HuH-7 (cell line): ENCODE measurements at places on chromosomes 1 and 21.

- DNase-seq: peak; percentile 88
These were observed 6.5 kb downstream of the KCNN3 start for GRCh38 chr1:154863315-154864174.

GRCh38 chr1:48870596-48870995, 93.9 kb upstream of the BEND5 start:
- DNase-seq: no peak

- DNase-seq: no peak
These were observed 46.0 kb upstream of the JUN start for GRCh38 chr1:58829866-58830265.

DNA sequence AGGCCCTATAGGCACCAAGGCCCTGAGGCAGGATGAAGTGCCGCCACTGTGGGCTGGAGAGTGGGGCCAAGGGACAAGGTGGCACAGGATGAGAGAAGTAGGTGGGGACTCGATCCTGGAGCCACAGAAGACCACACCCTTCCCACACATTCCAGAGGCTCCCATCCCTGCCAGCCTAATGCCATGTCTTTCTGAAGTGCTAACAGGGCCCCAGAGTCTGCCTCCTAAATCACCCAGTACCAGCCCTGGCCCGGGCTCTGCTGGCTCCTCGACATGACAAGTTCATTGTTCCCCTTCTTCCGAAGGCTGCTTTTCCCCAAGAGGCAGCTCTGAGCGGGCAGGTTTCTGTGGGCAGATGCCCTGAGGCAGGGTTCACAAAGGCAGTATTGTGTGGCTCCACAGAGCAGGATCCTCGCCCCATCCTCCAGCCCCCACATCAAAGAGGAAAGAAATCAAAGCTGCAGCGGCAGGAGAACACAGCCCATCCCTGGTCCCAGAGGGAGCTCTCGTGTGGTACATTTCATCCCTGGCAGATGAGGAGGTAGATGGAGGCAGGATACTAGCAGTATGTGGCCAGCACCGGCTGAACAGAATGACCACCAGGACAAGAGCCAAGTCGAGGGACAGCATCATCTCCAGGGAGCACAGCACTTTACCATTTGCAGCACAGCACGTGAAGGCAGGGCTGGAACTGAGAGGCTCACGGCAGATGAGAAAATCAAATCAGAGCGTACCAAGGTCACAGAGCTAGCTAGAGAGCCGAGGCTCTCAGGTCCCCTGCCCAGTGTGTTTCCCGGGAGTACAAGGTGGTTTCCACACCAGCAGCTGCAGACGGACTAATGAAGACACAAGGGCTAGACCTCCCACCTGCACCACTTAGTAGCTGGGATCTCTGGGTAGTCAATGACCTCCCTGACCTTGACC, 64.8 kb downstream of the SYF2 start:
- DNase-seq: no peak

GRCh38 chr1:17816511-17816910, 61.4 kb downstream of the ACTL8 start:
- DNase-seq: no peak

DNA sequence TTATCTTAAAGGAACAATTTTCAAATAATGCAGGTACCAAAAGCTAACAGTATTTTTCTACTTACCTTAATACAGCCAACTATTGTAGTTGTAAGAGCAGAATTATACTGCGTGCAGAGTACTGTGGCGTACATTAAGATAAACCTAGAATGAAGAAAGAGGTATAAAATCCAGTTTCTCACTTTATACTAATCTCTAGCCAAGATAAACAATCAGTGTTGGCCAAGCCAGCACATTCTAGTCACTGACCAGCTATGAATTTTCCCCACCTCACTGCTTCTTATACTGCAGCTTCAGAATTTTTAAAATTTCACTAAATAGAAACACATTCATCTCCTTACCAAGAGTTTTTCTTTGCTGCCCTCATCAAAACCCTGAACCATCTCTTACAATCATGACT, 33.6 kb downstream of the SLC35D1 start:
- DNase-seq: no peak

- DNase-seq: no peak
These were observed 16.9 kb upstream of the COL11A1 start for GRCh38 chr1:103125219-103125618.

GRCh38 chr1:184052194-184052559, 647 bp downstream of the TSEN15 start:
- no peak for DNase-seq

DNA sequence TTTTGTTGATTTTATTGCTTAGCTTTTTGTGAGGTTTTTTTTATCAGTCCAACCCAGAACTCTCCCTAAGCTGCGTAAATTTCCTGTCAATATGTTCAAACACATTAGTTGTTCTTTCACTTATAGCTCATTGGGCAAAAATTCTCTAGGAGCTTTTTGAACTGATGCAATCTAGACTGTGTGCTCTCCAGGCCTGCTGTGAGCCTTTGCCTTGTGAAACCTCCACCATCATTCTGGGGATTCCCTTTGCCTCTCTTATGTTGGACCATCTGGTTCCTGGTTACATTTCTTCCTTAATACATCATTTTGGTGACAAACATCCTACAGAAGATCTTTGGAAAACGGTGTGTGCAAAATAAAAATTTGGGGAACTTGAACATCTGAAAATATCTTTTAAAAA, 247.2 kb downstream of the LRRC7 start:
- DNase-seq: no peak

- no peak for DNase-seq
These were observed 5.8 kb downstream of the PLA2G2A start for GRCh38 chr1:19973616-19974015.

DNA sequence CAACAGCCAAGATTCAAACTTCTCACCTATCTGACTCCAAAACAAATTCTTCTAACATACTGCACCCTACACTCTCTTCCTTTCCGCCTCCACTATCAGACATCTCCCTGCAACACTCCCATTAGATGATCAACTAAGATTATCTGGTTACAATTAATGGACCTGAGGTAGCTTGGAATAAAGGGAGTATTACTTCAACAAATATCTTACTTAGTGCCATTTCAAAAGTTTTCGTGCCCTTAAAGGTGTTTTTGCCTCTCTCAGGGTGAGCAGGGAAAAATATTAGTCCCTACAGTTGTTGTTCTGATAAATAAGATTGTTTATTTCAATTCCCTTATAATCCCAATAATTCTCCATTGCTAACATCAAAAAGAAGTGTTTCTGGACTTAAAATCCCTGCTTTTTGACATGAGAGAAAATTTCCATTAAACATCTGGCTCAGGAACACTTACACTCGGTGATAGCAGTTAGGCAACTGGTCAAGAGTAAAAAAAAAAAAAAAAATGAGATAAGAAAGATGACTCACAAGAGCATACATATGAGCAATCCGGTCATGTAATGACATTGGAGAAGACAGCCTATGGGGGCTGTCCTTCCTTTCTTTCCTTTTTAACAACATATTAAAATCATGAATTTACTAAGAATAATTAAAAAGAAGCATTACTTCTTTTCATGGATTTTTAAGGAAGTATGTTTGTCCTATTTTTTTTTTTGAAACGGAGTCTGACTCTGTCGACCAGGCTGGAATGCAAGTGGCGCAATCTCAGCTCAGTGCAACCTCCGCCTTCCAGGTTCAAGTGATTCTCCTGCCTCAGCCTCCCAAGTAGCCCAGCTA, 7.6 kb downstream of the RSBN1 start:
- DNase-seq: peak; percentile 48

GRCh38 chr1:151293093-151293492, 11.0 kb downstream of the ZNF687 start:
- no peak for DNase-seq

DNA sequence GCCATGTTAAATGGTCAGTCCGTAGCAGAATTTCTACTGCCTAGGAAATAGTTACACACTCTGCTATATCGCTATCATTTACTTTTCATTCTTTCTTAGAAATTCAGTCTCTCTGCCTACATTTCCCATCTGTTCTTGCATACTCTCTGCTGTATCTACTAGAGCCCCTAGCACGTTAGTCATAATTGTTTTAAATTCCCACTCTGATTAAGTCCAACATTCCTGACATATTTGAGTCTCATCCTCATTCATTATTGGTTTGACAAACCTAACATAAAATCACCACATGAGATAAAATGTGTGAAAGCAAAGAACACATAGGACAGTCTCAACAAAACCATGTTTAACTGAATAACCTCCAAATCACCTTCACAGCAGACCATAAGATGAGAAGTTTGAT, 513.6 kb downstream of the PLPP3 start:
- DNase-seq: no peak
